ENCODE measurements at places on chromosomes 5 and 9.

DNA sequence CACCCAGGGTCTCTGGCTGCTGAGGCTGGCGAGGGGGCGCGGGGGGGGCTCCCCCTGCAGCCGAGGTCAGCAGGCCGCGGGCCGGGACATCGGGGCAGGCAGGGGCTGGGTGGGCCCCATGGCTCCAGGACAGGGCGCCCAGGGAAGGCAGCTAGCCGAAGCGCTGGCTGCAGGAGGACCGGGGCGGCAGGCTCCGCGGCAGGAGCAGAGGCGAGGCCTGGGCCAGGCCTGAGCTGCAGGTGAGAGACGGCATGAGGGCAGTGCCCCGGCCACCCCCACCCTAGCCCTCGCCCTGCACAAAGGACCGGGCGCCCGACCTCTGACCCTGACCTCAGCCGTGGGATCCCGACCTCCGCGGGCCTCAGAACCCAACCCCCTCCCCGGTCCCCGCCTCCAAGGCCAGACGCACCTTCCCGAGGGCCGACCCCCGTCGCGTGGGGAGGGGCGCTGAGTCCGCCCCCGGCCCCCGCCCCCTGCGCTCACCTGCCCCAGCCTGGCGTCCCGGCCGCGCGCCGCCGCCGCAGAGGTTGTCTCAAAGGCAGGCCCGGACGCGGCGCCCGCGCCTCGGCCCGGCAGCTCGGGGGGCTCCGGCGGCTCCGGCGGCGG lies 431 bp downstream of the RNF208 start:
- no peak for DNase-seq

DNA sequence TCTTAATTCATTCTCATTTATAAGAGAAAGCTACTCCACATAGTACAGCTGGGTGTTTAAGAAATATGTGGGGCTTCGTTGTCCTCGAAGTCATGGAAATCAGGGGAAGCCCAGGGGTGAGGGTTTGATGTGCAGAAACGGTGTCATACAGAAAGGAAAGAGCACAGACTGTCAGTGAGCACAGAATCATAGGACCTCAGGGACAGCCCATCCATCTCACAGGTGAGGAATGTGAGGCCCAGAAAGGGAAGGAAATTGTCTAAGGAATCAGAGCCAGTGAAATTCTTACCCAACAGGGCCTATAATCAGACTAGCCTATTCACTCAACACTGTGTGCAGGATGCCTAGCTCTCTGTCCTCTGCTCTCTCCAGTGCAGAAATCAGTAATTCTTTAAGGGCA lies 535.6 kb downstream of the SPOCK1 start:
- DNase-seq = no peak

DNA sequence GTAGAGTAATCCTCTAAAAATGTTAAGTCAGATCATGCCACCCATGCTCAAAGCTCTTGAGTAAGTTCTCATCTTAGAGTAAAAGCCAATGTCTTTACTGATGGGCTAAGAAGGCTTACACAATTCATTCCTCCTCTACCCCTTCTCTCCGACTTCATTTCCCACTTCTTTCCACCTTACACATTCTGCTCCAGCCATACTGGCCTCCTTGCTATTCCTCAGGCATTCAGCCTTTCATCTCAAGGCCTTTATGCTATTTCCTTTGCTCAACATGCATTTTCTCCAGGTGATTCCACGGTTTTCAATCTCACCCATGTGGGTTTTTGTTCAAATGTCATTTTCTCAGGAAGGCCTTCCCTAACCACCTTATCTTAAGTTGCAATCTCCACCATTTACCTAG lies 104.9 kb downstream of the MAP1B start:
- no peak for DNase-seq

GRCh38 chr5:74075501-74076484 lies 449.8 kb downstream of the ARHGEF28 start:
- no peak for DNase-seq

- no peak for DNase-seq
Observed at GRCh38 chr5:81925981-81926380, 45.8 kb upstream of the ATG10 start.

- DNase-seq = peak; percentile 29
Observed at GRCh38 chr9:35490910-35491465, 1.1 kb downstream of the RUSC2 start.

DNA sequence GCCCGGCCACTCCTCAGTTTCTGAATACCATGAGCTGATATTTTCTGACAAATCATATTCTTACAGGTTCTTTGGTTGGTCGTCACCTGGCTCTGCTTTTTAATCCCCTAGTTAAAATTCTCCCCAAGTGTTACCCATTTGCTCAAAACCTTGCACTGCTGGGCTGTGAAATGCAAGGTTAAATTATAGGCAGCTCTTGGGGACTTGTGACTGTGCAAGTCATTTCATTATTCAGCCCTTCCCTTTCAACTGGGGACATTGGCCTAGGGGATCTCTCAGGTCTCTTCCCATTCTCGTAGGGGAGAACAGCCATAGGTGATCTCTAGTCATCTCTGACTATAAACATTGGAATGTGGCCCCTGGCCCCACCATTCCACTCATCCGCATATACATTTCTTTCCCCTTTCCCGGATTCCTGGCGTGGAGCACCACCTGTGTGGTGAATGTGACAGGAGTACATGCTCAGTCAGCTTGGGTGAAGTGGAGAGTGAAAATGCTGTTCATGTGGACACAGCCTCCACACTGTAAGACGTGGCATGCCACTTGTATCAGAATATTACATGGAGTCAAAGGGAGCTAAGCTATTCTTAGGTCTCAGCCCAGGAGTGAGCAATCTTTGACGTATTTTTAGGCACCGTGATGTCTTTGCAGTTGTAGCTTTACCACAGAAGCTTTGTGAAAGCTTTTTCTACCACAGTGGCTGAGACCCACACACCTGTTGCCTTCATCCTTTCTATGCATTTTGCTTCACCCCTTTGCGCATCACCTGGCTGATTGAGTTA lies 386.7 kb downstream of the KDM4C start:
- DNase-seq = no peak

DNA sequence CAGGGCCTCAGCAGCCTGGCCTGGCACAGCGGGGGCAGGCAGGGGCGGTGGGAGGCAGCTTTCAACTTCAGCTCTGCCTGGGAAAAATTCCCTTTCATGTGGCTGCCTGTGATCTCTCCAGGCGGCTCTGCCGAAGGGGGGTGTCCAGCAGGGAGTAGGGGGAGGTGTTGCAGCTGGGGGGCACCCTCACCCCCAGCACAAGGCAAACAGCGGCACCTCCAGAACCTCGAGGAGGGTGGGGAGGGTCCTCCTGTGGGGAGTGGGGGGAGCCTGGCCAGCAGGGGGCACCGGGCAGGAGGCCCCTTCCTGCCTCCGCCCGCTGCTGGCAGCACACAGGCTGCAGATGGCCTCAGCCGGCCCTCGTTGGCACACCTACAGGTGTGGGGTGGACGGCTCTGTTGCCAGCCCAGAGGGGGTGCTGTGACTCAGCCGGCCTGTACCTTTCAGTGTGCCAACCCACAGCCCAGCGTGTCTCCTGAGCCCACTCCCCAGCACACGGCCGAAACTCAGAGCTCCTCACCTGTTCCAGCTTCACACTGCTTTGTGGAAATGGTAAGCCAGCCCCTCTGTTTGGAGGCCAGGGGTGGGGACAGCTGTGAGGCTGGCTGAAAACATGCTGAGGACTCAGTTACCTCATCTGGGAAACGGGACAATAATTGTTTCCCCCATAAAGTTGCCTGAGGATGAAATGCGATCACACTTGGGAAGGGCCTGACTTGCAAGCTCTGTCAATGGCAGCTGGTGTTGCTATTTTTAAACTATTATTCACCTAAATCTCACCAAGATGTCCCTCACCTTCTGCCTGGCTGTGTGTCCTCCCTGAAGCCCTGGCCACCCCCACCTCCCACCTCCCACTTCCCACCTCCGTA lies 37.0 kb downstream of the CXXC5 start:
- no peak for DNase-seq

DNA sequence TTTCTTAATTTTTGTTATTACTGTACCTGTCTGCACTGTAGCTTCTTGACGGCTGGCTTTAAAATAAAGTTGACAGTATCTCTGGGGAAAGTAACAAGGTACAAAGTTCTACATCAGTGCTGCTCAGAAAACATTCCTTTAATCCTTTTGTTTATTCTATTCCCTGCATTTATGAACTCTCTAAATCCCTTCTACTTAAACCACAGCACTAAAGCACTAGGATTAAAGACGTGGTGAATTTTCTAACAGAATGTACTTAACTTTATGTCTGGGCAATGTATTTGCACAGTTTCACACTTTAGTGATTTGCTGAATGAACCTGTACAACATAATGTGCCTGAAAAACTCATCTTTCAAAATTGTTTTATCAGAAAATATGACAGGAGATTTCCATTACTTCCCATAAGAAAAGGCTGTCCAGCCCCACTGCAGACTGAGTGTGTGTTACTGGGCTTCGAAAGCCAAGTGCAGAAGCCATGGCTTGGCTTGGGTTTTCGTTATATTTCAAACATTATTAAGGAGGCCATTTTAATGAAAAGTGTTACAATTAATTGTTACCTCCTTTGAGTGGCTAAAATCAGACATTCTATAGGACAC lies 43.8 kb downstream of the LHFPL2 start:
- no peak for DNase-seq

DNA sequence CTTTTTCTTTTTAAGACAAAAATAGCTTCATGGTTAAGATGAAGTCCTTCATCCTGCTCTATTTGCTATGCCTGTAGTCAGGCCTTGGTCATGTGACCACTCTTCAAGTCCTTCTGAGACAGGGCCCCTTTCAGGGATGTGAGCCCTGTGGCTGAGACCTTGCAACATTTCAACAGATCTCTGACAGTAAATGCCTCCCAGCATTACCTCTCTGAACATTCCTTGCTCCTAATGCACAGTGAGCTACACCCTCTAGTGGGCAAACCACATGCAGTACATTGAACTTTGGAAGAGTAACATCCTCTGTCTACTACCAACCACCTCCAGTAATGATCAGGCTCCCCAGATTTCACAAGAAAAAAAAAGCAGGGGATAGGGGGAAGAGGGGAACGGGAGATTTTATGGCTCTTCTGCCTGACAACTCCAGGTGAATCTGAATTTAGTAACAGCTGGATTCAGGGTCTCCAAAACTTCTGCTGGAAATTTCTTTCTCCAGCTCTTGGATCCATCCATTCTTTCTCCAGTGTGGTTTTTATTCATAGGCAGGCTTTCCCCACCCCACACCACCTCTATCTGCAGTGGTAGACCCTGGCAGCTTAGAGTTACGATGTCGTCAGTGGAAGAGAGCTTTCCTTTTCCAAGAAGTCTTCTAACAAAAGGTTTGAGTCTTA lies 8.9 kb upstream of the FBXO38 start:
- peak; percentile 49 for DNase-seq

- DNase-seq = peak; percentile 35
Observed at GRCh38 chr5:179732918-179733771, 523 bp downstream of the MAML1 start.

GRCh38 chr5:71744009-71744790 lies 25.1 kb downstream of the CARTPT start:
- DNase-seq = no peak

- DNase-seq = no peak
Observed at GRCh38 chr9:87643107-87643650, 82.7 kb upstream of the CTSL start.

DNA sequence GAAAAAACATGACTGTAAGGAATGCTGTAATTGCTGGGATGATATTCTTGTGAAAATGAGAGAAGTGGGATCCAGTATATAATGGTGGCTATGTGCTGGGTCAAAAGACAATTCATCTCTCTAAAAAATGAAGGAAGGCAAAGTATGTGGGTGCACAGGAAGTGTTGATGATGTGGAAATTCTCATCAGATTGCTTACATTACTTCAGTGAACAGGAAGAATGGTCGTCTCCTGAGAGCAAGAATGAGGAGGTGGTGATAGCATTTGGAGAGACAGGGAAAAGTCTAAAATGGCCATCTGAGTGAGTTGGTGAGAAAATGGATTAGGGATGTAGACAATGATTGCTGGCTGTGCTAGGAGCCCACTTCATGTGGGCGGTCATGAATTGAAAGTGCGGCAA lies 253.5 kb upstream of the NREP start:
- DNase-seq = no peak

DNA sequence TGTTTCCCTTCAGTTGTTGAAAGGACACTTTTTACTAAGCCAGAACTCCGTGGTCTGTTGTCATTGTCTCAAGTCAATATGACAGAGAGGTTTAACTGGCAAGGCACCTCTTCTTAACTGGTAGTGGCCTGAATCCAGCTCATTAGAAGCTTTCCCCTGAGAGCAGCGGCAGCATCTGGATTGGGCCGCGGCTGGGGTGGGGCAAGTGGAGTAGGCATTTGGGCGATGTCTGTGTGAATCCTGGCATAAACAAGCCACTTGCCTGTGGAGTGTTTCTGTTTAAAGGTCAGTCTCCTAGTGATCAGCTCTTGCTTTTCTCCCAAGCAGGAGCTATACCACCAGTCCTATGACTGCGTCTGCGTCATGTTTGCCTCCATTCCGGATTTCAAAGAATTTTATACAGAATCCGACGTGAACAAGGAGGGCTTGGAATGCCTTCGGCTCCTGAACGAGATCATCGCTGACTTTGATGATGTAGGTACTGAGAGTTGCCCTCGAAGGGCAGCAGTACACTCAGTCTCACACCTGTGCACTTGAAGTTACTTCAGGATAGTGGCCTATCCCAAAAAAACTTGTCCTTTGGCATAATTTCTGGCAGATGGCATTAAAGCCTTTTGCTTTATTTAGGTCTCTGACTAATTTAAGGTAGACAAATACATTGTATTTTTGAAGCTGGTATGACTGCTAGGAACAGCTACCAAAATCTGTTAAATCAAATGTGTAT lies 48.9 kb downstream of the CFAP90 start:
- no peak for DNase-seq

DNA sequence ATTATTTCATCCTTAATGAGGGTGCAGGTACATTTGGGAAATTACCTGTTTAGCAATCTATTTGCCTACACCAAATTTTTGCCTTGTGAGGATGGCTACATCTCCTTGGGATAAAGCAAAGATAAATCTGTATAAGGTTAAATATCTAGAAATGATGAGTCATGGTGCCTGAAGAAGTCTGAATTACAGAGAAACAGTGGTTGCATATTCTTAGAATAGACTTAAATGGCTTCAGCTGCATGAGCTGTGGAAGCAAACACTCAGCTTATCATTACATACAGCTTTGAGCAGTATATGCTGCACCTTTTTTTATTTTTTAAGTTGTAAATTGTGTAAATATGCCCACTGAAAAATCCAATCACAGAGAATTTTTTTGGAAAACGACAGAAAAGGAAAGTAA lies 153.5 kb downstream of the RAPGEF6 start:
- DNase-seq = no peak

- DNase-seq = no peak
Observed at GRCh38 chr5:61670941-61671340, 338.9 kb downstream of the ZSWIM6 start.
